Caki2 (cell line): ENCODE measurements at places on chromosomes 2 and 18.

DNA sequence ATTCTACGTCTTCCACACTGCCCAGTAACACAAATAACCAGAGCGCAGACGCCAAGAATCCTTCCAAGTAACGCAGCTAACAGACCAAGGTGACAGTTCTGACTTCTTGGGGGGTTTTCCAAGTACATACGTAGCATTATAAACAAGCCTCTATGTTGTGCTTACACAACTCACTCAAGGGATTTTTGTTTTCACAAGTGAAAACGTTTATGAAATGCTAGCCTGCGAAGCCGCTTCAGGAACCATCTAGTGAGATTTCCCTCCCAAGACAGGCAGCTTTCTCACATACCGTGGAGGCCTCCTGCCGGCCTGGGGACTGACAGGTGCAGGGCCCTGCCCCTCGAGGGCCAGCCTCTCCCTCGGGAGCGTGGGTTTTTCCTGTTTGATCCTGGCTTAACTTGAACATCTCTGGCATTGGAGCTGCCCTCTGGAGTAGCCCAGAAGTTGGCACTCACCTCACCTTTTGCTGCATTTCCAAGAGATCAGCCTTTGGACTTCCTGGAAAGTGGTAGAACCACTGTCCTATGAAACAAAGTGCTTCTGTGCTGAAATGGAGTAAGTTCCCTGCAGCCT, 151.1 kb downstream of the MBP start:
- no peak for DNase-seq

DNA sequence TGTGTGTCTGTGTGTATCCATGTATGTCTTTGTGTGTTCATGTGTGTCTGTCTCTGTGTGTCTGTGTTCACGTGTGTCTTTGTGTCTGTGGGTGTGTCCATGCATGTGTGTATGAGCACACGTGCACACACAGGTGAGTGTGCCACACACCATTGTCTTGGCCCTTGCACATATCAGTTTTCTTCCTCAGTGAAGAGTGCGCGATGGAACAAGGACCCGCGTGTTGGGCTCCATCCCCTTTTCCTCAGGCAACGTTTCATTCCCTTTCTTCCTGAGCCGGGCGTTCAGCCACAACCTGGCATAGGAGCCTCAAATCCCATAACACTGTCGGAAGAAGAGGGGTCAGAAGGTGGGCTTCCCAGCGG, 74.3 kb downstream of the PTGR3 start:
- no peak for DNase-seq

DNA sequence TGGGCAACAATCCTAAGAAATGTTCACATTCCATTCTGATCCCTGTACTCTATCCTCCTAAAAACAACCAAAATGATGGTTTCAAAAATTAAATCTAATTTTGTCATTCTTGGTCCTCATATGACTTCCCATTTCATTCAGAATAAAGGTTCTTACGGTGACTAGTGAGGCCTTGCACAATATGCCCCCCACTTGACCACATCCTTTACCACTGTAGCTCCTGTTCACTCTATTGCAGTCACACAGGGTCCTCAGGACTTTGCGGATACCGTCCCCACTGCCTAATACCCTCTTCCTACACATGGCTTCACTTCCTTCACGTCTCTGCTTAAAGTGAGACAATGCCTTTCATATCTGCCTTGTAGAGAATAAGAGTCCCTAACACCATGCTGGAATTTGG, 1058.7 kb upstream of the KLHL29 start:
- DNase-seq = no peak

- DNase-seq = no peak
Observed at GRCh38 chr2:14806613-14807012, 174.1 kb downstream of the LRATD1 start.
